Activated T-cell treated with anti-CD3 and anti-CD28 coated beads, Interleukin-2, amount 50 U/mL, for 72 hours (primary cell): ENCODE measurements at places on chromosomes 11 and 22.

DNA sequence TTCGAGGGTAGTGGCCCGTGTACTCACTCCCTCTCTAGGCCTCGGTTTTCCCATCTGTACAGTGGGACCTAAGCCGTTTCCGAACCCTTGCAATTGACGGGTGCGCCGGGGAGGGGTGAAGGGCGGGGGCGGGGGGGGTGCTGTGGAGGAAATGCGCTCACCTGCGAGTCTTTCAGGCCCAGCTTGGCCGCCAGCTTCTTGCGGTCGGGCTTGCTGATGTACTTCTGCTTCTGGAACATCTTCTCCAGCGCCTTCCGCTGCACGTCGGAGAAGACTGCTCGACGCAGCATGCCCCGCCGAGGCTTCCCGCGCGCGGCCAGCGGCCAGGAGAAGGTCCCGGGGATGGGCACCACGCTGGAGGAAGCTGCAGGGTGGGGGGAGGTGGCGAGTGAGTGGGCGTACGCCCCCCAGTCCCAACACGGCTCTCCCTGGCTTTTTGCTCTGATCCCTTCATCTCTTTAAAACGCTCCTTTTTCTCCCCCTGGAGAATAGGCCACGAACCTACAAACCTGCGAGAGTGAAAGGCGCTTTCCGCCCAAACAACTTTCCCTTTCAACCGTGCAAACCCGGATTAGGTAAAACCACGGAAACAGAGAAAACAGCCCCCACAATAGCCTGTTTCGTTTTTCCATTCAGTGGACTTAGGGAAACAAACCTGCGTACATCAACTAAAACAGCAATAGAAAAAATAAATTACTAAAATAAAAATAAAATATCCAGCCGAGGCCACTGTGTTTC is 3.2 kb downstream of the DBX1 start:
- H3K27me3 ChIP-seq = peaks cover 65% of the 10 kb centered on the region
- no peak overlapping the region for H3K27ac ChIP-seq
- H3K36me3 ChIP-seq = peaks cover 2% of the 10 kb centered on the region
- H3K4me1 ChIP-seq = peaks cover 23% of the 10 kb centered on the region
- H3K4me3 ChIP-seq = peak overlapping the region; percentile 77
- DNase-seq = peak; percentile 44

DNA sequence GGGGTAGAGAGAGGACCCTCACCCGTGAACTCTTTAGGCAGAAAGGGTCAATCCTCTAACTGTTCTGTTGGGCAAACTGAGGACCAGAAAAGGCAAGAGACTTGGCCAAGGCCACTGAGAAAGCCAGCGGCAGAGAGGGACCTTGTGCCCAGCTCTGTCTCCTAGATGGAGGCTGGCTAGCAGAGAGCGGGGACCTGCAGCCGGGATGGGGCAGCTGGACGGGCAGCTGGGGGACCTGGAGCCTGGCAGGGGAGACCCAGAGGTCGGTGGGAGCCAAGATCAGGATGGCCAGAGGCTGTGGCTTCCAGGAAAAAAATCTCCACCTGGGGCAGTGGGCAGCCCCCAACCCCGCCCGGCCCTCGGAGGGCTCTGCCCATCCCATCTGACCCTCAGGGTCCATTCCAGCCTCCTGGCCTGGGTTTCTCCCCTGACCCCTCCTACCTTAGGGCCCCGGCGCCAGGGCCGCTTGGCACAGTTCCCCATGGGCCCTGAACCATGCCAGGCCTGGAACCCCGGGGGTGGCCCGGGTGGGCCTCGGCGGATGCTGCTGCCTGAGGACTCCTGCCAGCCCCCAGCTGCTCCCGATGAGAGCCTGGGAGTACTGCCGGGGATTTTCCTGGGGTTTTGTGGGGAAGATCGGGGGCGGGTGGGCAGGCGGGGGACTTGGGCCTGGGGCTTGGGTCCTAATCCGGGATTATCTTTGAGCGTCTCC is at the start of gene CABP2:
Gene CABP2 (minus strand): TSS at position 603 of the 712 bp plus-strand sequence. CDS start 120 bp downstream, at position 483.
- no peaks in the 10 kb centered on the region for H3K27me3 ChIP-seq
- H3K4me1 ChIP-seq = no peaks in the 10 kb centered on the region
- H3K27ac ChIP-seq = no peak within 1 kb of the TSS
- DNase-seq = no peak

DNA sequence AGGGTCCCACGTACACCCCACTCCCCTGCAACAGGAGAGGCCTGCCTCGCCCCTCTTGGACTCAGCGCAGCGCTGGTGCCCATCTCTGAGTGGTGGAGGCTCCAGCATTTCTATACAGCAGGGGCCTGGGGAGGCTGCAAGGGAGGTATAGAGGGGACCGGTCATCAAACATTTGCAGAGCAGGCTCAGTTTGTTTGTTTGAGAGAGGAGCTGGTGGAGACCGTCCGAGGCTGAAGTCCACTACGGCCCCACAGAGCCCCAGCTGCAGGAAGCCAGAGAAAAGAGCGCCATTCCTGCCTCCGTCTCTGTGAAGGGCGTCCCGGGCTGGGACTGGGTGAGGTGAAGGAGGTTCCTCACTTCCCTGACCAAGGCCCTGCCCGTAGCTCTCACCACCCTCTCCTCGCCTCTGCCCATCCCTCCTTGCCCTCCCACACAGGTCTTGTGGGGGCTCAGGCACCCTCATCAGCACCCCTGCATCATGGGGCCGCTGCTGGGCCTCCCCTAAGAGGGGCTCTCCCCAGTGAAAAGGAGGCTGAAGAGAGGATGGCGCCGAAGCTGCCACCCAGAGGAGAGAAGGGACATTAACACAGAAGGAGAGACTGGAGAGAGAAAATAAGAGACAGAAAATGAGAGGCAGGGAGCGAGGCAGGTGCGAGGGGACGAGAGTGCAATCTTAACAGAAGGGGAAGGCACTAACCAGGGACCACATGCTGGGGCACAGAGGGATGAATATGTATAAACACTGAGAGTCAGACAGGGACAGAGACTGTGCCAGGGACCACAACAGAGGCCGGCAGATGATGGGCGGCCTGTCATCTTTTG is 24.5 kb downstream of the RPUSD4 start:
- no peak overlapping the region for H3K4me3 ChIP-seq
- H3K36me3 ChIP-seq = no peaks in the 10 kb centered on the region
- H3K27me3 ChIP-seq = no peaks in the 10 kb centered on the region
- H3K27ac ChIP-seq = no peak overlapping the region
- DNase-seq = no peak

DNA sequence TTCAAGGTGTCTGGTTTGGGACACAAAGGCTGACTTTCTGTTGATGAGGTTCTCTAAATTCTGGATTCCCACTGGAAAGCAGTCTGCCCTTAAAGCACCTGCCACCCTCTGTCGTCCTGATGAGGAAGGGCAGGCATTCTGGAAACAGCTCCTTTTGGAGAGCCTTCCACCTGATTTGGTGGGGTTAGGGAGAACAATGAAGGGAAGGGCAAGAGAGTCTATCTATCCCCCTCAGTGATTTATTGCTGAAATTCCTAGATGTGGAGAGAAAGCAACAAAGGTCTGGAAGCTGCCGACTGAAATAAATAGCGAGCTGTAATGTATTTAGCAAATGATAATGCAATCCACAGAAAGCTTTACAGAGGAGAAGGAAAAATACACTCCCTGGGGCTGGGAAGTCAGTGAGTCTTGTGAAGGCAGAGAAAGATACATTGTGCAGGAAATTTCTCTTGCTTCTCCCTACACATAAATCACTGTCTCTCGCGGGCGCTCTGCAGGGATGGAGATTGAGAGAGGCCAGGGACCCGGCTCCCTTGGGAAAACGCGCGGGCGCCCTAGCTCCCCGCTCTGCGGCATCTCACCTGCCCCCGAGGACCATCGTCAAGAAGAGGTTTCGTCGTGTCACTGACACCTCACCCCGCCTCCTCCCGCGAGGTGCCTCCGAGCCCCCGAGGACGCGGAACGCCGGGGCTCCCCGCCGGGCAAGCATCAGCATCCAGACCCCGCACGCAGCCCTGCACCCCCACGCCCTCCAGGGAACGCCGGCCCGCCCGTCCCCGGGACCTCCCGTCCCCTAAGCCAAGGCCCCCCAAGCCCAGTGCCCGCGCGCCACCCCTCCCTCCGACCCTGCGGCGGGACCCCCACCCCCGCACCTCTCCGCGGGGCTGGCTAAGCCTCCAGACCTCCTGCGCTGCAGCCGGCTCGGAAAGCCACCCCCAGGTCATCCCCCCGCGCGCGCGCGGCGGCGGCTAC is 673 bp downstream of the CDON start:
- DNase-seq = peak; percentile 44
- peaks cover 2% of the 10 kb centered on the region for H3K36me3 ChIP-seq
- peak overlapping the region; percentile 15 for H3K27ac ChIP-seq
- H3K27me3 ChIP-seq = peaks cover 37% of the 10 kb centered on the region
- H3K4me1 ChIP-seq = peaks cover 7% of the 10 kb centered on the region

GRCh38 chr22:24338726-24339451 is 68.3 kb downstream of the SPECC1L start:
- no peak for DNase-seq
- H3K27me3 ChIP-seq = no peaks in the 10 kb centered on the region
- no peak overlapping the region for H3K4me3 ChIP-seq
- peaks cover 5% of the 10 kb centered on the region for H3K36me3 ChIP-seq

- H3K36me3 ChIP-seq = peaks cover 32% of the 10 kb centered on the region
- H3K27me3 ChIP-seq = no peaks in the 10 kb centered on the region
- H3K27ac ChIP-seq = peak overlapping the region; percentile 19
- peak overlapping the region; percentile 86 for H3K4me3 ChIP-seq
- H3K4me1 ChIP-seq = peaks cover 77% of the 10 kb centered on the region
- DNase-seq = no peak
Measured at GRCh38 chr11:64872790-64873488, 5.5 kb downstream of the EHD1 start.

DNA sequence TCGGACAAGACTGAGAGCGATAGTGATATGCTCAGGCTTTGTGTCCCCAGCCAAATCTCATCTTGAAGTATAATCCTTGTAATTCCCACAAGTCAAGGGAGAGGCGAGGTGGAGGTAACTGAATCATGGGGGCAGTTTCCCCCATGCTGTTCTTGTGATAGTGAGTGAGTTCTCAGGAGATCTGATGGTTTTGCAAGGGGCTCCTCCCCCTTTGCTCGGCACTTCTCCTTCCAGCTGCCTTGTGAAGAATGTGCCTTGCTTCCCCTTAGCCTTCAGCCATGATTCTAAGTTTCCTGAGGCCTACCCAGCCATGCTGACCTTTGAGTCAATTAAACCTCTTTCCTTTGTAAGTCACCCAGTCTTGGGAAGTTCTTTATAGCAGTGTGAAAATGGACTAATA is 7.5 kb upstream of the FOLR2 start:
- peaks cover 8% of the 10 kb centered on the region for H3K36me3 ChIP-seq
- peaks cover 8% of the 10 kb centered on the region for H3K27me3 ChIP-seq
- H3K4me1 ChIP-seq = no peaks in the 10 kb centered on the region
- no peak for DNase-seq
- H3K27ac ChIP-seq = no peak overlapping the region

DNA sequence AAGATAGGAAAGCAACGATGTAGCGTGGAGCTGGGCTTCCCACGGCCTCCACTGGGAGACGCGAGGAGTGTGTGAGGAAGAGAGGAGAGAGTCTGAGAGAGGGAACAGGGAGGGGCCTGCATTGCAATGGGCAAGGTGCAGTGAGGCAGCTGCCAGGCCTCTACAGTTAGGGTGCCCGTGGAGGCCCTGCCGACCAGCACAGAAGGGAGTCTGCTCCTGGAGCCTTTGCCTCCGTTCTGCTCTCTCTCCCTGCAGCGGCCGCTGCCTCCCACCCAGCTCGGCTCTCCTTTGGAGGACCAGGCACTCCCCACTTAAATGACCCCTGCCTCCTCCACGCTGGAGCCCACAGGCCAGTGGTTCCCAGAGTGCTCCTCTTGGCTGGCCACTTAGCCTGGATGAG is 181.7 kb downstream of the EFCAB6 start:
- H3K27ac ChIP-seq = no peak overlapping the region
- no peaks in the 10 kb centered on the region for H3K27me3 ChIP-seq
- no peak for DNase-seq
- H3K4me1 ChIP-seq = no peaks in the 10 kb centered on the region
- no peak overlapping the region for H3K4me3 ChIP-seq

GRCh38 chr11:2213384-2213842 is 41.8 kb upstream of the TH start:
- no peaks in the 10 kb centered on the region for H3K36me3 ChIP-seq
- peak overlapping the region; percentile 40 for H3K4me3 ChIP-seq
- no peak overlapping the region for H3K27ac ChIP-seq
- DNase-seq = no peak
- H3K27me3 ChIP-seq = no peaks in the 10 kb centered on the region
- peaks cover 10% of the 10 kb centered on the region for H3K4me1 ChIP-seq

DNA sequence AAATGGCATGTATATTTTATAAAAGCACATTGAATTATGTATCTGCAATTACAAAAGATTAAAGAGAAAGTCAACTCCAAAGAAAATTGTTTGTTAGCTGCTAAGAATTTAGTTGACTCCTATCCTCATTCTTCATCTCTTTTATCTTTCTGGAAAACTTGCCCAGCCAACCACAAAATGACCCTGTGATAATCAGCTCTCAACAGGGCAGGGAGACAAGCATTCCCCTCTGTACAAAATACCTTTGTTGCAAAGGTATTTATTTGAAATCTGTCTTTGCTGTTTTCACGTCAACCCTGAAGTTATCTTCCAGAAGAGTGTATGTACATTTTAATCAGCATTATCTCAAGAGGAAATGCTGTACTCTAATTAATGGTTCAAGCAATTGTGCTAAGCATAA is 191.1 kb upstream of the DDI1 start:
- no peaks in the 10 kb centered on the region for H3K27me3 ChIP-seq
- no peaks in the 10 kb centered on the region for H3K4me1 ChIP-seq
- no peaks in the 10 kb centered on the region for H3K36me3 ChIP-seq
- H3K27ac ChIP-seq = no peak overlapping the region

GRCh38 chr11:30619767-30620166 is 33.6 kb upstream of the MPPED2 start:
- H3K4me3 ChIP-seq = no peak overlapping the region
- no peaks in the 10 kb centered on the region for H3K27me3 ChIP-seq
- H3K4me1 ChIP-seq = no peaks in the 10 kb centered on the region
- no peak overlapping the region for H3K27ac ChIP-seq
- H3K36me3 ChIP-seq = peaks cover 1% of the 10 kb centered on the region
- DNase-seq = no peak

DNA sequence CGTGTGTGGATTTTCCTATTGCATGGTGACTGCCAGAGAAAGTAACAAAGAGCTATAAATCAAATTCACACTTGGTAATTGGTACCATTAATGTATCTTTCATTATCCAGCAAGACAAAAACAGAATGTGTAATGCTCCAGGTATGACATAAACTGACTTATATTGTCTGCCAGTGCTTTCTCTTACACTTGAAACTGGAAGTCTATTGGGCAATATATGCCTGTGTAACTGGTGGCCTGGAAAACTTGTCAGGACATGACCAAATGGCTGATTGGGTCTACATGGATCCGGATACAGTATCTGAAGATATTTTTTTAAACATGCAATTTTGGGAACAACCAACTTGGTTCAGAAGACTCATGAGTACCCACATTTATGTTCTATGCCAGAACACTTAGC is 174.6 kb upstream of the ARHGAP42 start:
- no peak for DNase-seq
- no peaks in the 10 kb centered on the region for H3K27me3 ChIP-seq

GRCh38 chr11:766106-766935 is 11.0 kb downstream of the GATD1 start:
- H3K36me3 ChIP-seq = no peaks in the 10 kb centered on the region
- no peaks in the 10 kb centered on the region for H3K27me3 ChIP-seq
- no peak overlapping the region for H3K4me3 ChIP-seq
- DNase-seq = no peak
- H3K27ac ChIP-seq = peak overlapping the region; percentile 1
